ENCODE measurements at places on chromosomes 1 and 21.

- DNase-seq: no peak
Observed at GRCh38 chr1:239006276-239006675, 380.1 kb upstream of the CHRM3 start.

DNA sequence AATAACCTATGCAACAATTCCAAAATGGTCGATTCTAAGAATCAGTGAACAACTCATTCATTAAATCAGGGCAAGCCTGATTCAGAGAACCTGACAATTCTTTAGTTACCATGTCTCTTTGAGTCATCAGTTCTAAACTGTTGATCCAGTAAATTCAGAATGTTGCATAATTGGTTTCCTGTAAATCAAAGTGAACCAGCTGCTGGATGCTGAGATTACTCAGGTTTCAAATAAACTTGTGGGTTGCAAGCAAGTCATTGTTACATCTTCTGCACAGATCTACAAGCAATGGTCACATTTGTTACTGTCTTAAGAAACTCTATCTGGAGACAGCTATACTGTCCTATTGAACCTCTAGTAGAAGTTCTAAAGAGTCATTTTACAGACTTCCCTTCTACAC, 16.5 kb downstream of the PLA2G2D start:
- no peak for DNase-seq

DNA sequence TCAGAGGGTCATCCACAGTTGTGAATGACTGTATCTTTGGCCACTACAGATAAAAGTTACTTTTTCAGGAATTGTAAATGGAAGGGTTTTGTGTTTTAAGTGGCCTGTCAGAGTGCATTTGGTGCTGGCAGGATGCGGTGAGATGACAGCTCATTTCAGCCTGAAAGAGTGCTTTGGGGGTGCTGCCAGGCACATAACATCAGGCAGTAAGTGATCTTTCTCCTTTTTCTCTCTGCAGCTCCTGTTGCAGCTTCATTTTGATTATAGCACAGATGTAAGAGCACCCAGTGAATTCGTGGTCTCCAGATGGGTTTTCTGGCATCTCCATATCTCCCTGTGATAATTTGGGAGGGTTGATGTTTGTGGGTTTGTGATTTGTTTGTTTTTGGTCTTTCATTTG, 14.8 kb upstream of the FAM163A start:
- no peak for DNase-seq

DNA sequence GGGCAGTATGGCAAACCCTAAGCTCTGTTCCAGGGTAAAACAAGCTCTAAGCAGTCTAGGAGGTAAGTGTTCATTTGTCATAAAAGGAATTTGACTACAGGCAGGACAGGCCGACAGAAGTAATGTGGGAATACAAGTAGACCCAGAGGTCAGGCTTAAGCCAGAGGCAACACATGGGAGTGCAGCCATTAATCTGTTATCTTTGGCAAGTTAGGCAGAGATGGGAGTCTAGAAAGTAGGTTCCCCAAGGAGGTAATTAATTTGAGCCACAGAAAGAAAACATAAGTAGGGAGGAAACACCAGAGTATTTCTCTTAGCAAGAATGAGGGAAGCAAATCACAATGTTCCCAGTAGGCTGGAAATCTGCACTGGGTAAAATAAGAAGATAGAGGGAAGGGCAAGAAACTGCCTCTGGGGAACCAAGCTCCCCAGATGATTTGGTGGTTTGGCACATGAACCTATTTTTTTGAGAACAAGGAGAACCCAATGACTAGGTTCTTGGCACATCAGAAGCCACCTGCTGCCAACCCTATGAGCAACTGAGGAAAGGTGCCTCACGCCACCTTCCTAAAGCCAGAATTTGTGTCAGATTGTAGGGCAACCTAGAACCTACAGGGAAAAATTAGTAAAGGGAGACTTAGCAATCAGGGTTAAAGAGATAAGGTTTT, 636.4 kb upstream of the PLXNA2 start:
- DNase-seq: peak; percentile 55

DNA sequence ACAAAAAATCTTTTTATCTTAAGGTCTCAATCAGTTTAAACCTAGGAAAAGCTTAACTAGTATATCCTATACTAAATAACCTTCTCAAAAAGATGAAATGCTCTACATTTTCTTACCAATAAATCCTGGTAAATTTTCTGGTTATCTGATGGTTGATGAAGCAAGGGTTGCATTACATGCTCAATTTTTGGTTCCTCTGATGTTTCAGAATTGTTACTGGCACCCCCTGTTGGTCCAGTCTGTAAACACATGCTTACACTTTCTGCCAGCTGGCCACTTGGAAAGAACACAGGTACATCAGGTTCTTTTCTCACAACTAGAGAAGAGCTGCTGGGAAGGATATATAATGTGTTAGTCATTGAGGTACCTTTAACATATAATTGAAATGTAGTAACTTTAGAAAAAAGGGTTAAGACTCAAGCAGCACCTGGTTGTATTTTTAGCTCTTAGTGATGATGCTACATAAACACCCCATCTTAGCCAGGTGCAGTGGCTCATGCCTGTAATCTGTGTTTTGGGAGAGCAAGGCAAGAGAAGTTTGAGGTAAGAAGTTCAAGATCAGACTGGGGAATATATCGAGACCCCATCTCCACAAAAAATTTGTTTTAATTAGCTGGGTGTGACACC, 30.9 kb upstream of the TAL1 start:
- DNase-seq: peak; percentile 33

- no peak for DNase-seq
Observed at GRCh38 chr1:110056285-110056683, 14.2 kb downstream of the ALX3 start.

GRCh38 chr1:37946703-37947360, at the start of gene INPP5B:
Gene INPP5B, minus strand, starts transcription at chr1:37947053. Its CDS starts 745 bp downstream, at chr1:37946308.
- DNase-seq: no peak

- DNase-seq: peak; percentile 23
Observed at GRCh38 chr1:68051475-68051874, 1.0 kb upstream of the DIRAS3 start.

GRCh38 chr1:2272686-2273400, 44.7 kb downstream of the SKI start:
- no peak for DNase-seq

DNA sequence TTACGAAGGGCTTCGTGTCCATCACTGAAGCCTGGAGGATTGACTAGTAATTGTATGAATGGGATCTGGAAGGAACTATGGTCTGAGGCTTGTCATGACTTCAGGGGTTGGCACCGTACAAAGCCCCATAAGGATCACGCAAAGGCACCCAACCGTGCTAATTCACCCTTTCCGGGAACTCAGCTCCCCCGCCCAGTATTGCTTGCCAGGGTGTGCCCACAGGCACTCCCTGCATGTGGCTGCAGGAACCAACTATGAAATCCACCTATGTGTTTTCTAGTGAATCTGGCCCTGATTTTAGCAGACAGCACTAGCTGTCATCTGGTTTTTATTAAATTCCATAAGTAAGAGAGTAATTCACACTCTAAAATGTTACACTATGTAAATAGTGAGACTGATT, 139.2 kb downstream of the TM2D1 start:
- no peak for DNase-seq

GRCh38 chr1:228205526-228206436, 2.1 kb upstream of the OBSCN start:
- no peak for DNase-seq

GRCh38 chr1:1903224-1903623, 11.8 kb upstream of the CALML6 start:
- DNase-seq: no peak

DNA sequence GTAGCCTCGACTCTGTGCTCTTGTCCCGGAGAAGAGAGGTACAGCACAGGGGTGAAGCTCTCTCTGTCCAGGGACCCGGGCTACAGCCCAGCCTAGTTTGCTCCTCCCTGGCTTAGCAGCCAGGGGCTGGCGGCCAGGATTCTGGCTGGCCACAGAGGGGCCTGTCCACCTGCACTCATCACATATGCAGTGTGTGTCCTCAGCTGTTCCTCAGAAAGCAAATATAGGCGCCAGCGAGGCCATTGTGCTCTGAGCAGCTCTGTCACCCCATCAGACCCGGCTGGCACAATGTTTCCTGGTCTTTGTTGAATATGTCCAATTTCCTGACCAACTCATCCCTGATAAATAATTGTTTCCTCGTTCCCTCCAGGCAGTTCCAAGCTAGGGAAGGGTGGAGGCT, 28.5 kb downstream of the KCND3 start:
- DNase-seq: peak; percentile 57

GRCh38 chr1:31696242-31696641, 7.6 kb downstream of the COL16A1 start:
- DNase-seq: no peak

- DNase-seq: no peak
Observed at GRCh38 chr1:60572378-60572777, 498.8 kb upstream of the C1orf87 start.

- DNase-seq: no peak
Observed at GRCh38 chr1:107899655-107900054, 65.3 kb downstream of the VAV3 start.

- DNase-seq: no peak
Observed at GRCh38 chr1:84208935-84209334, 64.9 kb downstream of the PRKACB start.

DNA sequence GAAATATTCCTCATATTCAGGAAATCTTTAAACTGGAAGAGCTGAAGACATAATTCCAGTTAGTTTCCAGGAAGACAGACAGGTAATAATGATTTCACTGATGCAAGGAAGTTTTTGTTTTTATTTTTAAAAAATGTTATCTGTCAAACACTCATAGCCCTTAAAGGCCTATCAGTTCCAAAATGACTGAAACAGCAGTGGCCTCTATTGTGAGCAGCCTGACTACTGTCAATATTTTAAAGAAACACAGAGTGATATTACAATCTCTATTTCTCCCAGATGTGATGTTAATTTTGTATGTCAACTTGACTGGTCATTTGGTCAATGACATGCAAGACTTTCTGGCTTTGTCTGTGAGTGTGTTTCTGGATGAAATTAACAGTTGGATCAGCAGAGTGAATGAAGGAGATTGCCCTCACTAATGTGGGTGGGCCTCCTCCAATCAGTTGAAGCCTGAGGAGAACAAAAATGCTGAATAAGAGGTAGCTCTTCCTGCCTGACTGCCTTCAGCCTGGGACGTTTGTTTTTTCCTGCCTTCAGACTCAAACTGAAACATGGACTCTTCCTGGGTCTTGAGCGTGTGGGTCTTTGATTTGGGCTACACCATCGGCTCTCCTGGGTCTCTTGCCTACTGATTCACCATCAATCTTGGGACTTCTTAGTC, 31.3 kb upstream of the SLC30A10 start:
- no peak for DNase-seq

DNA sequence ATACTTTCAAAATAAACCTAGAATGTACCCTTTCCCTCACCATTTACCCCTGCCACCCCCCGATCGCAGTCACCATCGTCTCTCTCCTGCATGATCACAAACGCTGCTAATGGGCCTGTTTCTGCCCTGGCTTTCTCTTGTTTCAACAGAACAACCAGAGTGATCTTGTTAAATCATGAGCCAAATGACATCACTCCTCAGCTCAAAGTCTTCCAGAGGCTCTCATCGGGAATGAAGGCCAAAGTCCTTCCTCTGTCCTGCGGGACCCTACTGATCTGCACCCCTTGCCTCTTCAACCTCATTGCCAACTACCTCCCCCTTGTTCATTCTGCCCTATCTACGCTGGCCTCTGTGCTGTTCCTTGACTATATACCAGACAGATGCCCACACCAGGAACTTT, 39.4 kb upstream of the PTGFRN start:
- DNase-seq: no peak

DNA sequence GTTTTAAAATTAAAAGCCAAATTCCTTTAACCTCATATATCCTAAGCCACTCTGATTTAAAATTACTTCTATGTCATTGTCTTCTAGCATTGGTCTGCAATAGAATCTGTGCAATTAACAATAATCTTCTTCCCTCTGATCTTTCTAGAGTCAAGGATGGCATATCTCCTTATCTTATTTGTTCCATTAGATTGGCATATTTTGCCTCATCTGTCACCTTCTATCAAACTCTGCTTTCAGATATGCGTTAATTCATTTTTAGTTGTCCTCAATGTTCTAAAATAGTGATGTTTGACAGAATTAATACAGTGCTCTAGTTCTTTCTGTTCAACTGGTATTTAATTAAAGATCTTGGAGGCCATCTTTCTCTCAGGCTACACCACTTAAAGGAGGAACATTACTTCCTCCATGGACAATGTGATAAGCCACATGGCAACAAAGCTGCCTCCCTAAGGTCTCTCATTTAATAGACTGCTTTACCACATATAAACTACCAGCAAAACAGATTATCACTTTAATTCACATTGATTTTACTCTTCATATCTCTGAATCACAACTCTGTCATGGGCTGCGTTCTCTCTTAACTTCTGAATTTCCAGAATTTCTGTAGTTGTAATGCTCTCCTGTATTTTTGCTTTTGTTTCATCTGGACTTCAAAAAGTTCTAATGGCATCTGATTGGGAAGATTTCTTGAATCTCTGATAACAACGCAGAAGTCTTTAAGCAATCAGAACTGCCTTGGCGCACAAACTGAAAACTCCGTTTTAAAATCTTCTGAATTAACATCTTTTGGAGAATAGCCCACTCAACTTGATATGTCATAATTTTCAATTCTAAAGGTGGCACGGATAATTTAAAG, 2.8 kb downstream of the NRIP1 start:
- DNase-seq: no peak

All from NCI-H446 (cell line).